ENCODE measurements at places on chromosomes 1 and 21. TPM values are rescaled to one million over a fixed set of nuclear protein-coding genes. Genes with fewer than 3 reads are reported as not detected.

DNA sequence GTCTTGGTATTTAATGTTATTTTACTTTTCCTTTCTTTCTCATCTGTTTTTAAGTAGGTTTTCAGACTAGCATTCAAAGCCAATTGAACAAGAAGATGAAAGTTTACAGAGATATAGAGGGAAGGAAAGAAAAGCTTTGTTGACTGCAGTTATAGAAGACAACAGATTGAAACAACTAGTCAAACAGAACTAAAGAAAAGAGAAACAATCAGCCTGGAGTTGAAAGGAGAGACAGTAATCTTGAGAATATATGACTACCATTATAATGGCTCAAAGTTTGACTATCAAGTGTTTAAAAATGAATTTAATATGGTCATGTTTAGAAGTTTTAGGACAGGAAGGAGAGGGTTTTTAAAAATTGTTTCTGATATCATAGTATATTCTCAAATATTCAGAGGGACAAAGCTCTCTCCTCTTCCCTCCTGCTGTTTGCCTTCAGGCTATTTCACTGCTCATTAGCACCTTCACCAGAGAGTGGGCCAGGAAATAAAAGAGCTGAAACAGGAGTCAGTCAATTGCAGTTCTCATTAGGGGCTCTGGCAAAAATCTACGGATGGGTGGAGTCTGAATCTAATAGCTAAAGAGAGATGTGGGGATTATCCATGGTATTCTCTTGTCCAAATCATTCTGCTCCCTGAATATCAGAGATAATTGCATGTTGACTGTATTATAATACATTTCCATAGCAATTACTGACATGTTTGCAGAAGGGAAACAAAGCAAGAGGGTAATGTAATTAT is 577.8 kb downstream of the BRINP3 start:
- H3K36me3 ChIP-seq = no peaks in the 10 kb centered on the region
- H3K4me3 ChIP-seq = no peak overlapping the region
- H3K27ac ChIP-seq = no peak overlapping the region
- H3K4me1 ChIP-seq = no peaks in the 10 kb centered on the region
- H3K27me3 ChIP-seq = no peaks in the 10 kb centered on the region

DNA sequence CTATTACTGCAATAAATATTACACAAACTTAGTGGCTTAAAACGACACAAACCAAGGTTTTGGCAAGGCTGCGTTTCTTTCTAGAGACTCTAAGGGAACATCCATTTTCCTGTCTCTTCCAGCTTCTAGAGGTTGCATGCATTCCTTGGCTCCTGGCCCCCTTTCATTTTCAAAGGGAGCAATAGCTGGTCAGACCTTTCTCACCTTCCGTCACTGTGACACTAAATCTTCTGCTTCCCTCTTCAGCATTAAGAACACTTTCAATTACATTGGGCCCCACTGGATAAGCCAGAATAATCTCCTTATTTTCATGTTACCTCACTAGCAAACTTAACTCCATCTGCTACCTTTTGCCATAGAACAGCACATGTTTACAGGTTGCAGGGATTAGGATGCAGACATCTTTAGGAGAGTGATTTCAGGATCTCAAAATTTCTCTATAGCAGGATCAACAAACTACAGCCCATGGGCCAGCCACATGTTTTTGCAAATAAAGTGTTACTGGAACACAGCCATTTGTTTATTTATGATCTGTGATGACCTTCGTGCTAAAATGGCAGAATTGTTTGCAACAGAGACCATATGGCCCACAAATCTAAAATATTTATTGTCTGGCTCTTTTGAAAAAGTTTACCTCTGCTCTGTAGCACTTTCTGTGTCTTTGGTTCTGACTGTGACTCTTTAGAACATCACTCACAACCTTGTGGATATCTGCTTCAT is 221.5 kb upstream of the SGIP1 start:
- peaks cover under 1% of the 10 kb centered on the region for H3K4me1 ChIP-seq
- DNase-seq = no peak
- H3K4me3 ChIP-seq = no peak overlapping the region

DNA sequence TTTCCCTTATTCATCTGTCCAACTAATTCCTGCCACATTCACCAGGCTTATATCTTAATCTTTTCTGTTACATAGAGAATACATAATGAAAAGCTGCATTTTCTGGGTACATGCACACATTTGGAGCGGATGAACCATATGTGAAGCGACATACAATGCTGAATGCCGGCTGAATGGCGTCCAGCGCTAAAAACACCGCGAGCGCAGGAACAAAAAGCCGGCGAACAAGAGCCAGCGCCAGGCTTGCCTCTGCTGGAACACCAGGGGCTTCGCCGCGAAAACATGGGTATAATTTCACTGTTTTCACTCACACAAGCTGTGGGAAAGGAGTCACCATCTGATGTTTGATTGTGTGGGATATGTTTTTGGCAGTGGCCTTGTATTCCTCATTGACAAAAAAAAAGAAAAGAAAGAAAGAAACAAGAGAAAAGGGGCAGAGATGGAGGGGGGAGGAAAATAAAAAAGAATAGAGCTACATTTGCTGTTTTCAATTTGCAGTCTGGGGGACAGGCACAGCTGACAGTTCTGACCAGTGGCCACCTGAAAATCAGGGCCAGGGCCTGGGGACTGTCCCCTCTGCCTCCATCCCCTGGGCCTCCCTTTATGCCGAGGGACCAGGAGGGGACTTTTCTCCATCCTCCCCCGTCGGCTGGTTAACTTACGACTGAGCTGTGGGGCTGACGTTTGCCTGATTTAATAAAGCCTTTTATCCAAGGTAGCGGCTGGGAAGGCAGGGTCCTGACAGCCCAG is 70.2 kb upstream of the OLIG2 start:
- DNase-seq = no peak
- H3K36me3 ChIP-seq = no peaks in the 10 kb centered on the region

- H3K4me3 ChIP-seq = no peak overlapping the region
- H3K4me1 ChIP-seq = peaks cover 7% of the 10 kb centered on the region
- DNase-seq = peak; percentile 67
- no peaks in the 10 kb centered on the region for H3K36me3 ChIP-seq
- H3K27ac ChIP-seq = peak overlapping the region; percentile 42
Measured at GRCh38 chr1:107991371-107992066, 26.5 kb upstream of the VAV3 start.

The CYP4A11 gene
- total RNA-seq = 0.13 TPM

The KANK4 gene
- total RNA-seq = 6.6 TPM

GRCh38 chr1:9589144-9589718 is 520 bp downstream of the TMEM201 start:
- peak overlapping the region; percentile 63 for H3K27ac ChIP-seq
- peak overlapping the region; percentile 59 for H3K4me3 ChIP-seq
- no peaks in the 10 kb centered on the region for H3K27me3 ChIP-seq
- peaks cover 53% of the 10 kb centered on the region for H3K4me1 ChIP-seq
- H3K36me3 ChIP-seq = no peaks in the 10 kb centered on the region

GRCh38 chr1:7575041-7575400 is 196.1 kb upstream of the VAMP3 start:
- no peak overlapping the region for H3K27ac ChIP-seq
- no peak for DNase-seq
- peaks cover 9% of the 10 kb centered on the region for H3K27me3 ChIP-seq
- H3K4me1 ChIP-seq = peaks cover 3% of the 10 kb centered on the region

- H3K36me3 ChIP-seq = no peaks in the 10 kb centered on the region
- H3K27ac ChIP-seq = no peak overlapping the region
- no peak for DNase-seq
- H3K4me3 ChIP-seq = no peak overlapping the region
- no peaks in the 10 kb centered on the region for H3K4me1 ChIP-seq
Measured at GRCh38 chr1:64087768-64088167, 115.7 kb upstream of the UBE2U start.

DNA sequence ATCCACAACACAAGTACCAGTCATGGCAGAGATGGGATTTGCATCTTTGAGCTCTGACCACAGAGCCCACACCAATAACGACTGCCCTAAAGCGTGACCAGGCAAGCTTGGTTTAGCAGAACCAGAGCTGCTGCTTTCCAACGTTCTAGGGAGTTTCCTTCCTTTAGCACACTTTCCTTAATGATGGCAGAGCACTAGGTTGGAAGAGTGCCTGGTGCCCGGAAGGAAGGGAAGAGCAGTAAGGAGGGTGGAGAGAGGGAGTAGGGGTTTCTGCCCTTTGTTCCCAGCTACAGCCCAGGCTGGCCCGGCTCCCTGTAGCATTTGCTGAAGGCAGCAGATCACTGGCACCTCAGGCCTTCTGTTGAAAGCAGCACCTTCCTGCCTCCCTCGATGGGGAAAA is 6.1 kb upstream of the EVA1C start:
- peaks cover 5% of the 10 kb centered on the region for H3K4me1 ChIP-seq
- H3K27ac ChIP-seq = no peak overlapping the region

- no peak for DNase-seq
- H3K36me3 ChIP-seq = no peaks in the 10 kb centered on the region
- H3K4me3 ChIP-seq = no peak overlapping the region
- no peaks in the 10 kb centered on the region for H3K27me3 ChIP-seq
Measured at GRCh38 chr1:66768965-66769364, 16.7 kb downstream of the DYNLT5 start.

GRCh38 chr1:156497078-156497742 is 3.4 kb downstream of the MEF2D start:
- H3K4me3 ChIP-seq = peak overlapping the region; percentile 14
- peaks cover 27% of the 10 kb centered on the region for H3K36me3 ChIP-seq
- H3K4me1 ChIP-seq = peaks cover 80% of the 10 kb centered on the region

The ETS2 gene
- total RNA-seq = 19.7 TPM

DNA sequence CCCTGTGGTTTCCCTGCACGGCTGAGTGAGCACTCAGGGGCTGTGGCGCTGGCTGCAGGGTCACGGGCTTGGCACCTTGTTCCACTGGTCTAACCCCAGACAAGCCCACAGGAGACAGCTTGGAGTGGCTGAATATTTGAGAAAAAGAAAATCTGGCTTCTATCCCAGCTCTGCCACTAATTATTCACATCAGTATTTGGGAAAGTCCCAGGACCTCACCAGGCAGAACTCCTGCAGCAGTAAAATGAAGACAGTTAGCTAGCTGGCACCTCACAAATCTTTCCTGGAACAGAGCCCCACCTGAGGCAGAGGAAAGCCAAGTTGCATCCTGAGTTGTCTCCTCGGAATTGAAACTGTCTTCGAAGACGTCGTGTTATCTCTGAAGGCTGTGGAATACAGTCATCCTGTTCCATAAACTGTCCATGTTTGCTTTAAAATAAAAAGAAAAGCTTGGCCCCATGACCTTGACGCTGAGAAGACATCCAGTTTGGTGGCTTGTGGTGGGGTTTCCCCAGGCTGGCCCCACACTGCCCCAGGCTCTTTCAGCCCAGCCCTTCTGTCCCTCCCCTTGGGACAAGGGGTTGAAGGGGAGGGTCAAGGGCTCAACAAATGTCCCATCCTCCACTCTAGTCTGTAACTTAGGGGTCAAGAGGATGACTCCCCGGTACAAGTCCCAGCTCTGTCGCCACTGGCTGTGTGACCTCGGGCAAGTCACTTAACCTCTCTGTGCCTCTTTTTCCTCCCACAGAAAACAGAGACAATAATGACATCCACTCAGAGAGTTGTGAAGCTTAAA is 93.8 kb upstream of the TMPRSS2 start:
- H3K27ac ChIP-seq = no peak overlapping the region
- no peaks in the 10 kb centered on the region for H3K27me3 ChIP-seq
- no peaks in the 10 kb centered on the region for H3K36me3 ChIP-seq
- H3K4me1 ChIP-seq = peaks cover 5% of the 10 kb centered on the region
- DNase-seq = peak; percentile 36

The USH2A gene
- 0.40 TPM for total RNA-seq

- H3K4me1 ChIP-seq = peaks cover 20% of the 10 kb centered on the region
- no peak for DNase-seq
- peaks cover 6% of the 10 kb centered on the region for H3K36me3 ChIP-seq
- no peak overlapping the region for H3K27ac ChIP-seq
Measured at GRCh38 chr1:115654663-115655305, 13.0 kb downstream of the VANGL1 start.

- H3K4me1 ChIP-seq = peaks cover 6% of the 10 kb centered on the region
- peaks cover 6% of the 10 kb centered on the region for H3K27me3 ChIP-seq
- no peak for DNase-seq
- no peak overlapping the region for H3K4me3 ChIP-seq
Measured at GRCh38 chr21:43712268-43712942, 6.5 kb upstream of the PDXK start.

GRCh38 chr1:15958111-15958510 is 17.8 kb downstream of the ZBTB17 start:
- H3K4me3 ChIP-seq = no peak overlapping the region
- DNase-seq = peak; percentile 11
- no peaks in the 10 kb centered on the region for H3K27me3 ChIP-seq
- peaks cover 9% of the 10 kb centered on the region for H3K36me3 ChIP-seq
- H3K4me1 ChIP-seq = peaks cover 31% of the 10 kb centered on the region

The ILDR2 gene
- total RNA-seq = 2.5 TPM

The BCL10 gene
- 14.0 TPM for total RNA-seq

The AMY1C gene
- not detected for total RNA-seq

DNA sequence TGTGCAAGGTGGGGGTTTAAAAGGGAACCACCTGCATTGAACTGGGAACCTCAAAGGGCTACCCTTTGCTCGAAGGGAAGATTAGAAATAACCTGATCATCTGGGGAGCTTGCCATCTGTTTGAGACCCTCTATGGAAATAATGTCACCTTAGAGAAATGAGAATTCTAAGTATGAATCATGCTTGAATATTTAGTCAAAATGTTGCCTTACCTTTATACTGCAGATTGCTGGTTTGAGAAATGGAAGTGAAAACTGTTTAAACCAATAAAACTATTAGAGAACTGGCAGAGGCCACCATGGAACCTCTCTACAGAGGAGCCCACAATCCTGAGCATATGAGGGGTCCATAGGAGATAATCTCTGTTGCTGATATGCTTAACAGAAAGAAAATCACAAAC is 131.2 kb upstream of the FAM78B start:
- no peak overlapping the region for H3K4me3 ChIP-seq
- H3K36me3 ChIP-seq = no peaks in the 10 kb centered on the region
- H3K4me1 ChIP-seq = peaks cover under 1% of the 10 kb centered on the region
- H3K27ac ChIP-seq = no peak overlapping the region

DNA sequence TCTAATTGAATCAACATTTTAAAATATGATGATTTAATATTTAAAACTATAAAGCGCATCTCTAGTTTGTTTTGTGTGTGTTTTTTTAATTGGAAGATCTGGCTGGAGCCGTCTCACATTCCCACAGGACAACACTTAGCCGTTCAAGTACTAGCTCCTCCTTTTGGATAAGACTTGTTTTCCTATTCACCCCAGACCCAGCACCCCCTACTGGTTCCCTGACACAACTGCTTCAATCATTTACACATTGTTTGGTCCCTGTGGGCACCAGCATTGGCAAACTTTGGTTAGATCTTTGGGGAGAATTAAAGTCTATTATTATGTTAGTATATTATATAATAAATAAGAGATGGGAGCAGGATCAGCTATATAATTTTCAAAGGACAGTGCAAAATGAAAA is 34.5 kb downstream of the TYW3 start:
- no peaks in the 10 kb centered on the region for H3K27me3 ChIP-seq
- no peak overlapping the region for H3K27ac ChIP-seq
- no peaks in the 10 kb centered on the region for H3K4me1 ChIP-seq
- no peak for DNase-seq
- peaks cover 3% of the 10 kb centered on the region for H3K36me3 ChIP-seq

GRCh38 chr21:35414056-35414455 is 365.0 kb upstream of the RUNX1 start:
- no peak overlapping the region for H3K4me3 ChIP-seq
- H3K4me1 ChIP-seq = no peaks in the 10 kb centered on the region
- DNase-seq = no peak
- H3K36me3 ChIP-seq = no peaks in the 10 kb centered on the region
- H3K27me3 ChIP-seq = no peaks in the 10 kb centered on the region

GRCh38 chr1:32733582-32734321 is 31.2 kb upstream of the SYNC start:
- peaks cover 8% of the 10 kb centered on the region for H3K4me1 ChIP-seq

The DMRTA2 gene
- 0.04 TPM for total RNA-seq

- no peak overlapping the region for H3K4me3 ChIP-seq
- no peak overlapping the region for H3K27ac ChIP-seq
- no peaks in the 10 kb centered on the region for H3K4me1 ChIP-seq
Measured at GRCh38 chr1:246966502-246966901, 34.8 kb upstream of the AHCTF1 start.

- H3K36me3 ChIP-seq = no peaks in the 10 kb centered on the region
- no peaks in the 10 kb centered on the region for H3K27me3 ChIP-seq
- H3K4me3 ChIP-seq = no peak overlapping the region
Measured at GRCh38 chr21:28828021-28828420, 164.7 kb downstream of the LTN1 start.

Measured in muscle of leg (tissue), 16 donors.